Stimulated activated CD8-positive, alpha-beta memory T cell treated with anti-CD3 and anti-CD28 coated beads, Interleukin-2, amount 100 ng/mL, for 1 hour (primary cell): ENCODE measurements at places on chromosomes 2 and 18.

GRCh38 chr18:50917021-50917420, 38.1 kb downstream of the ME2 start:
- DNase-seq = no peak

DNA sequence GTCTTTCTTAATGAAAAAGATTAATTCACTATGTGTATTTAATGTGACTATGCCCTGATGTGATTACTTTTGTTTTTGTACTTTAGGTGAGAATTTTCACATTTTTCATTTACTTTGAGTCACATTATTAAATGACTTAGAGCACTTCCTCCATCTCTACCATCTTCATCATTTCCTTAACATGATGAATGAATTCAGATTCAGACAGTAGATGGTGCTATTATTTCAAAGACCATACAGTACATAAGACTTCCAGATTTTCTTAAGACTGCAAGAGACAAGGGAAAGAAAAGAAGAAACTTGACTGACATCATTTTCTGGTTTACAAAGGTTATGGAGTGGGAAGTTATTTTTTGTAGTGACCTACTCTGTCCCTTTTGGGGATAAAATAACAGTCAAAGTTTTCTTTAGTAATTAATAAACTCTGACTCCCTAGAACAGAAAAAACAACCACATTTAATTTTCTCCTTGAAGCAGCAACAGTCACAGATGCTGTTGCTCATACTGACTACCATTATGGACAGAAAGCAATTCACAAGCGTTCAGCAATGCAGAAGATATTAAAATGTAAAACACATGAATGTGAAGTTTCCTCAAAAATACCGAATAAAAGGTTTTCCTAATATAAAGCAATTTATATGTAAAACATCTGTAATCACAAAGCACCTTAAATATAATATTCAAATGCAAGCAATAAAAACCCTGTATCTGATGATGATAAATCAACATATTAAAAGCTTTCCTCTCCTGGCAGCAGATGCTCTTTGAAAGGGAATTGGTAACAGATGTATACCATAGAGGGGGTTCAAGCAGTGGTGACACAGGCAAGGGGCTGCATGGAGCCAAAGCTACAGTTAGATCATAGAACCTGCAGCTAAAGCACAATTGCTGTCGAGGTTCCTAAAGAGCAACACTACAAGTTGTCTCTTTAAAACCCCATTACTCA, 1010.9 kb upstream of the NXPH2 start:
- DNase-seq = no peak

GRCh38 chr2:22673529-22673928, 711.5 kb upstream of the KLHL29 start:
- DNase-seq = no peak

- no peak for DNase-seq
Measured at GRCh38 chr2:240324312-240325015, 111.0 kb upstream of the GPC1 start.

GRCh38 chr2:239154971-239155805, 245.6 kb downstream of the HDAC4 start:
- DNase-seq = no peak

DNA sequence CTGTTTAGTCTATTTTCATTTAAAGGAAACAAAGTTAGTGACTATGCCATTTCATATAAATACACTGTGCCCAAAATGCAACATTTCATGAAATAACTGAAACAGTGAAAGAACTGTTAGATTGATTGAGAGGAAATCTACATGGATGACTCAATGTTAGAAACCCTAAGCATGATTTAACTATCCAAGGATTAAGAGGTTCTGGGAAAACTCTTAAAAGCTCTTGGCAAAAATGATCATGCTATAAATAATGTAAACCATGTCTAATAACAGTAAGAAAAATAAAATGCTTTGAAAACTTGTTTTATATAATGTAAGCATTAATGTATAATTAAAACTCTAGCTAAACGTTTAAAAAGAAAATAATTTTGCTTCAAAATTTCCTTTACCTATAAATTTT, 23.5 kb downstream of the MMADHC start:
- DNase-seq = no peak

GRCh38 chr2:151056870-151057269, 204.8 kb downstream of the RBM43 start:
- DNase-seq = no peak

DNA sequence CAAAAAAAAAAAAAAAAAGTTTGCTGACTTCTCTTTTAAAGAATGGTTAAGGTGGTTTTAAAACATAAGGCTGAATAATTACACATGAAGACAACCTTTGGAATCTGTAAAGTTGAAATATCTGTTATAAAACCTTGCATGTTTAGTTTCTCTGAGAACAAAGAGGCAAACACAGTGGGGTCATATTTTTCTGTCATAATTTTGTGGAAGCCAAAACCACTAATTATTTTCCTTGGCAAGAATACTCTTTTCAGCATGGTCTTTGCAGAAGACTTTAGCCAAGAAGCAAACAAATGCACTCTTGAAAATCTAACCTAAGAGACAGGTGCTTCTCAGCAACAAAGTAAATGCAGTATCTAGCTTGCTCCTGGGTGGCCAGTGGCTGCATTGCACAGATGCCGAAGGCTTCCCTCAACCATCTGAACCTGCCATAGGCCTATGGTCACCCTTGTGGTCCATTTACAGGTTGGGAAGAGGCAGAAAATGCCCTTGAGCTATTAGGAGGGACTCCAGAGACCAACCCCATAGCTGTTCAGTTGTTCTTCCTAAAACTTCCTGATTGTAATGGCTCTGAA, 44.8 kb downstream of the ZAP70 start:
- DNase-seq = no peak

DNA sequence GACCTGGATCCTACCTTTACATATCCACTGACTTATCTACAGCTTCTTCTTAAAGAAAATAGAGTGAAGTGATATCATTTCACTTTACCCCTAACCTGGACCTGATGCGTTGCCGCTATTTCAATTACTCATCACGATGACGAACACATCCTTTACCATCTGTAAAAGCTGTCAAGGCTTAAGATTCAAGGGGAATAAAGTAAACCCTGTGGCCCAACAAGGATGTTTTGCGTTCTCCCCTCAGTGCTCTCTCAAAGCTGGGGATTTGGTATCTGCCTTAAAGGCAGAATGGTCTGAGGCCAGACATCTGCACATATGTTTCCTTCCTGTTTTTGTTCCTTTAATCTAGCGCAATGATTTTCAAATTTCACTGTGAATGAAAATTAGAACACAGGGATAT, 100.1 kb upstream of the KLF7 start:
- DNase-seq = no peak

DNA sequence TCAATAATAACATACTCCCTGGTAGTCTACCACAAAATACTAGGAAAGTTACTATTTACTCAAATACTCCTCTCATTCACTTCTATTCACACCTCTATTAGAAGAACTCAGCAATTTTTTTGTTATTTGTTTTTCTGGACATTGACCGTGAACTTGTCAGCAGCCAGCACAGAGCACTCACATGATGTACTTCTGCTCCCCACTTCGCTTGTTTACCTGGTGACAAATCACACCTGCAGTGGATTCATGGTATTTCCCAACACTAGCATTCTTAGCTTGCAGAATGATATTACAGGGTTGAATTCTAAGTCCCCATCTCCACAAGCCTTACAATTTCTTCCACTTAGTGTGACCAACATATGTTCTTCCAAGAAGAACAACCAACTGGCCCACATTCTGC, 238.2 kb downstream of the SATB2 start:
- no peak for DNase-seq

- no peak for DNase-seq
Measured at GRCh38 chr18:13930964-13931363, 15.6 kb upstream of the MC2R start.

- DNase-seq = no peak
Measured at GRCh38 chr2:239119346-239120126, 271.7 kb downstream of the TWIST2 start.

DNA sequence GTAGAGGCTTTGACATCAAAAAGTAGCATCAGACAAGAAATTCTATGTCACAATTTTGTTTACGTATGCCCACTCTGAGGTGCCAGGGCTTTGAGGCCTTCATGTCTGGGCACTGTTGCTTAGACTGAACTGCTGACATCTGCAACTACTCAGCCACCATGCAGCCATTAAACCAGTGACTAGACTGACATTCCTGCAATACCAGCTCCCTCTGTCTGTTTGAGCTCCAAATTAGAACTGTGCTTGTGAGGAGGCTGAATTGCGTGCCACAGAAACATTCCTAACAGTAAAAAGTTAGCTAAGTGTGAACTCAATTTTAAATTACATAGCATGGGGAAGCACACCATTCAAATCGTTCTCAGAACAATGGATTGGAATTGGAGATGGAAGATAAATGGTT, 163.2 kb downstream of the INSIG2 start:
- no peak for DNase-seq

DNA sequence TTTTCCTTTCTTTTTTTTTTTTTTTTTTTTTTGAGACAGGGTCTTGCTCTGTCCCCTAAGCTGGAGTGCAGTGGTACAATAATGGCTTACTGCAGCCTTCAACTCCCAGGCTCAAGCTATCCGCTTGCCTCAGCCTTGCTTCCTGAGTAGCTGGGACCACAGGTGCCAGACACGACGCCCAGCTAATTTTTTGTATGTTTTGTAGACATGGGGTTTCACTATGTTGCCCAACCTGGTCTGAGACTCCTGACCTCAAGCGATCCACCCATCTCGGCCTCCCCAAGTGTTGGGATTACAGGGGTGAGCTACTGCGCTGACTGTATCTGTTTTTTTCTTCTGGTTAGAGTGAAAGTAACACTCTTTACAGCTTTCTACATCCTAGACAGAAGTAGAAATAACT, 240.3 kb upstream of the FBXO11 start:
- no peak for DNase-seq
